ENCODE measurements at places on chromosomes 5 and 9.

GRCh38 chr5:151496041-151496484 is 48.7 kb downstream of the SLC36A1 start:
- DNase-seq: no peak

DNA sequence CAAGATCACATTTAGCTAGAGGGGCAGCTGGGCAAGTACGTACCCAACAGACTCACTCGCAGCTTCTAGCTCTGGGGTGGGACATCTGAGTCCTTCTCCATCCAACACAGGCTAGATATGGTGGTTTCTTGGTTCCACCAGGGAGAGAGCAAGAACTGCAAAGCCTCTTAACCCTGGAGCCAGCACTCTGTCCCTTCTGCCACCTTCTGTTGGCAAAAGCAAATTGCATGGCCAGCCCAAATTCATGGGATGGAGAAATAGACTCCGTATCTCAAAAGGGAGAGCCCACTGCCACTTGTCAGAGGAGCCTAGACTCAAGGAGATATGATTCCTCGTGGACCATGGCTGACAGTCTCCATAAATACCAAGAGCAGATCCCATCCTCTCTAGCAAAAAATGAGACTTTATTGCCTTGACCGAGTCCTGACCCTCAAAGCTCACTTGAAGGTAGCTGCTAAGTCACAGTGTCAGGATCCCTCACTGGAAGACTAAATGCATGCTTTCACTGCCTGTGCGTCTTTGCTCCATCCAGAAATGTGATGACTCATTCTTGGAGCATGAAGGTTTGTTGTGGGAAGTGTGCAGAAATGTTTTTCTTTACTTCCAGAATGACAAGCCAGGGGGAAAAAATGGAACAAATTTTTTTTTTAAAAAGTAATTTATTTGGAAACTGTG is 28.8 kb upstream of the ROR2 start:
- no peak for DNase-seq

GRCh38 chr5:153498516-153498915 is 8.0 kb downstream of the GRIA1 start:
- DNase-seq: no peak

DNA sequence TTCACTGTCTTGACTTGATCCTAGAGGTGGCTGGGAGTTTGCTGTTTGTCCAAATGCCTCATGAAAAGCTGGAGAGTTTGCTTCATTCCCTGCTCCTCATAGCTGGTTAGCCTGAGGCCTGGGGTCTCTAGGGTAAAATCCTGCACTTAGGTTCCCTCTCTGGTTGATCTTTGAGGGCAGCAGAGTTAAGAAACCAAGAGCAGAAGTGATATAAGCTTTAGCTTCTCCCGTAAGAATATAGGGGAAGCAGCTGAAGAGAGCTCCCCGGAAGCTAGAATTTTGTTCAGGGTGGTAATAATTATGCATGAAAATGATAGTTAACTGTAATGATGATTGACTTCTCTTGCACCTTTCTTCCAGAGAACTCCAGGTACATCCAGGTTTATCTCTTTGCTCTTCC is 1.4 kb downstream of the FAM53C start:
- no peak for DNase-seq

DNA sequence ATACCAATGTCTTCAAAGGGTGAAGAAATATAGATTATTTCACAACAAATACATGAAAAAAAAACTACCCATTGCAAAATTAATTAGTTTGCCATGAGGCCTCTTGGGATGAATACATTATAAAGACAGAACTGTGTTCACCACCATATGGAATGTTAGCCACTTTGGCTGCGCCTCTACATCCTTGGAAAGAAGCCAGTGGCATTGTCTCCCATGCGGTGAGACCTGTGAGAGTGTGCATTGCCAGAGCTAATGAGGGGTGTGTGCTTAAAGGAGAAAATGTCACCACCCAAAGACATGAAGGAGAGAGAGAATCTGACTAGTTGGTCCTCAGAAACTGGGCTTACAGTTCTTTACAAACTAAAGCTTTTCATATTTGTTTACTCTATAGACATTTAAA is 110.6 kb downstream of the PLPPR1 start:
- DNase-seq: no peak

GRCh38 chr9:935348-935965 is 41.0 kb upstream of the DMRT3 start:
- DNase-seq: no peak

DNA sequence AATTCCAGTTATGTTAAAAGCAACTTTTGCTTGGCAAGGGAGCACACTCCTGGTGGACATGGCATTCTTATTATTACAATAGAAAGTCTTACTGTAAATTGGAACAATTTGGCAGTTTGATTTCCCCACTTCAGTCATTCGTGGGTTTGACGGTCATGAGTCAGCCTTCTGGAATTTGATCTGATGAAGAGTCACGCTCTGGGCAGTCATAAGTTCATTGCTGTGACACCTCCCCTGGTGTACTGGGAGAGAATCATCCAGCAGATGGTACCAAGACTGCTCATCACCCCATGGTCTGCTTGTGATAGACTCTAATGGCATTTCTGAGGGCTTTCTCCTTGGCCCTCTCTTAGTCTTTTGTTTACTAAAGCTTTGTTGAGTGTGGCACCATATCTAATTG is 53.8 kb downstream of the GLRA1 start:
- no peak for DNase-seq

GRCh38 chr5:64612344-64612961 is 77.8 kb upstream of the SHISAL2B start:
- DNase-seq: no peak

- DNase-seq: no peak
These were observed 82.0 kb downstream of the YIPF5 start for GRCh38 chr5:144088206-144089064.

DNA sequence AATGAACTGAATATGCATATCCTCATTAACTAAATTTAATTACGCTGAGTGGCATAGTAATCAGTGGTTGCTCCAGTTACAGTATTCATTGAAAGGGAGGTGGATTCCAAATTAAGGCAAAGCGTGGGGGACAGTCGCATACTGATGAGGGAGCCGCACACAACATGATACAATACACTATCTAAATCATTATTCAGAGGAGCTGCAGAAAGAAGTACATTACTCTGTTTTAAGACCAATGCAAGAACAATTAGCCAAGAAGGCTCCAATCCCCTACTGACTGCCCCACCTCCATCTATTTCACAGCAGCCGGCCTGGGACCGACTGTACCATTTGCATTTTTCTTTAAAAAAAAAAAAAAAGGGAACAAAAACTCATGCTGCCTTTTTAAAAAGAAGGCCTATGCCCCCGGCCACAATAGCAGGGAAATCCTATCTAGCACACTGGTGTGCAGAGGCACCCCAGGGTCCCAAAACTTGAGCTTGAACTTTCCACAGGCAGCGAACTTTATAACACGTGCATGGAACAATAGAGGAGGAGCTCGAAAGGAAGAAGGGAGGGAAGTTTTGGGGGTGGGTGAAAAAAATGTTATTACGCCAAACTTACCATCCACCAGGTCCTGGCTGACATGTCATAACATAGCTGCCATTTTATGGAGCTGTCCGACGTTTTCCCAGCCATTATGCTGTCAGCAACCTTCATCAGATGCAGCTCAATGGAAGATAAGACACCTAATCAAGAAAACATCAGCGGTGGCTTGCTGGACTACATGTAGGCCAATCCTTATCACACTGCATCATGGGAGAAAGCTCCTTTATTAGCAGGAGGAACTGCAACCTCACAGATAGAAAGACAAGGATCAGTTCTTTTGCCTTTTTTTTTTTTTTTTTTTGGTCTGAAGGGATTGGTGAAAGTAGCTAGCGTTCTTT is 161.6 kb downstream of the ZDHHC21 start:
- DNase-seq: no peak

GRCh38 chr9:75184471-75184870 is 96.2 kb downstream of the OSTF1 start:
- no peak for DNase-seq

DNA sequence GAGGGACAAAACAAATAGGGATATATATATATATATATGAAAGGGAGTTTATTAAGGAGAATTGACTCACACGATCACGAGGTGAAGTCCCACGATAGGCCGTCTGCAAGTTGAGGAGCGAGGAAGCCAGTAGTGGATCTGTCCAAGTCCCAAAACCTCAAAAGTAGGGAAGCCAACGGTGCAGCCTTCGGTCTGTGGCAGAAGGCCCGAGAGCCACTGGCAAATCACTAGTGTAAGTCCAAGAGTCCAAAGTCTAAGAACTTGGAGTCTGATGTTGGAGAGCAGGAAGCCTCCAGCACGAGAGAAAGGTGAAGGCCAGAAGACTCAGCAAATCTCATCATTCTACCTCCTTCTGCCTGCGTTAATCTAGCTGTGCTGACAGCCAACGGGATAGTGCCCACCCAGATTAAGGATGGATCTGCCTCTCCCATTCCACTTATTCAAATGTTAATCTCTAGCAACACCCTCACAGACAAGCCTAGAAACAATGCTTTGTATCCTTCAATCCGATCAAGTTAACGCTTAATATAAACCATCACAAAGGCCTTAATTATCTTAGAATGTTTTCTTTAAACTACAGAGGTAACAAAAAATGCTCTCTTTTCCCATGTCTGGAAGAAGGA is 23.8 kb upstream of the DAB2 start:
- DNase-seq: no peak

- DNase-seq: no peak
These were observed 314.1 kb upstream of the ATP10B start for GRCh38 chr5:161165998-161166660.

- DNase-seq: no peak
These were observed 4.8 kb downstream of the ALDH1A1 start for GRCh38 chr9:72947984-72948465.

GRCh38 chr9:8292657-8293056 is 493.1 kb upstream of the DMAC1 start:
- no peak for DNase-seq

GRCh38 chr5:32501071-32502002 is 56.8 kb upstream of the ZFR start:
- no peak for DNase-seq

- no peak for DNase-seq
These were observed 81.5 kb downstream of the RGS3 start for GRCh38 chr9:113545068-113545467.

DNA sequence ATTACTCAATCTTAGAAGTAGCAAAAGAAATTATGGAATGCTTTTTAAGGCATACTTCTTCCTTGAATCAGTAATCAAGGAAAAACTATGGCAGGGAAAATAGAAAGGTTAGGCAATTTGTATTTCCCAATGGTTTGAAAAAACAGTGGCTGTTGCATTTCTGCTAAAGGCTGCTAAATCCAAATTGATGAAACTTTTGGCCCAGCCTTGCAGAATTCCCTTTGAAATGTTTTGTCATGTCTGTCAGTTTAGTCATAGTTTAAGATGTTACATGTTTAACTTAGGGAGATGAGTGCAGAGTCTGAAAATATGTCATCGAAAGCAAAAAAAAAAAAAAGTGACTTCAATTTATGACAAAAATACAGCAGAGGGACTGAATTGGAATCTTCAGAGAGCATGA is 878.9 kb upstream of the WWC1 start:
- DNase-seq: no peak

- no peak for DNase-seq
These were observed 10.7 kb upstream of the AGPAT2 start for GRCh38 chr9:136697821-136698526.

DNA sequence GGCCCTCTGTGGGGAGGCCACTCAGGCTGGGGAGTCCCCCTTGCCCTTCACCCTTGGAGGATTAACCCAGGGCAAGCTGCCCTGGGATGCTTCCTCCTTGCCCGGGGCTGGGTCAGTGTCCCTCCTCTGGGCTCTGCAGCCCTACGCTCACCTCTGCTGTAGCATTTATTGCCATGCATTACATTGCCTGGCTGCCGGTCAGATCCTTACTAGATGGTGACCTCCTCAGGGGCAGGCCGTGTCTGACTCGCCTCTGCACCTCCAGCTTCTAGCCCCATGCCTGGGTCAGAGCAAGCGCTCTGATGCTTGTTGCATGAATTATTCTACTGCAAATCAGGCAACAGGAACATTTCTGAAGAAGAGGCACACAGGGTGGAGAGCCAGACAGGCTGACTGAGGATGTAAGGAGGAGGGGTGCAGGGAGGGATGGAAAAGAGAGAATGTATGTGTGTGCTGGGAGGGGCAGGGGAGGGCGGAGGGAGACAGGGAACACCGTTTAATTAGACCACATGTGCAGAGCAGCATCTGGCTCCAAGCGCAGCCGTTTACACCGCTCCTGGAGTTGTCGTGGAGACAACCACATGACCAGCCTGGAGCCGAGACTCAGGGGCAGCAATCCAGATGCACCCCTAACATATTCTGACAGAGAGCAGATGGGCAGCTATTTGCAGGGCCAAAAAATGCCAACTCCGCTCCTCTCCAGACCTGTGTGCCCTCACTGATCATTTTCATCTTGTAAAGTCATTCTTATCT is 117.0 kb downstream of the CRB2 start:
- DNase-seq: no peak

GRCh38 chr9:78103971-78104433 is 72.4 kb upstream of the GNAQ start:
- no peak for DNase-seq

- DNase-seq: no peak
These were observed 19.6 kb downstream of the RMI1 start for GRCh38 chr9:84000186-84000585.

- no peak for DNase-seq
These were observed 3.1 kb downstream of the CETN3 start for GRCh38 chr5:90406466-90406865.

GRCh38 chr5:39164529-39165402 is 54.6 kb downstream of the FYB1 start:
- DNase-seq: no peak

GRCh38 chr5:41751867-41752266 is 118.4 kb downstream of the OXCT1 start:
- DNase-seq: no peak

GRCh38 chr9:79220666-79221065 is 351.1 kb upstream of the TLE4 start:
- no peak for DNase-seq

DNA sequence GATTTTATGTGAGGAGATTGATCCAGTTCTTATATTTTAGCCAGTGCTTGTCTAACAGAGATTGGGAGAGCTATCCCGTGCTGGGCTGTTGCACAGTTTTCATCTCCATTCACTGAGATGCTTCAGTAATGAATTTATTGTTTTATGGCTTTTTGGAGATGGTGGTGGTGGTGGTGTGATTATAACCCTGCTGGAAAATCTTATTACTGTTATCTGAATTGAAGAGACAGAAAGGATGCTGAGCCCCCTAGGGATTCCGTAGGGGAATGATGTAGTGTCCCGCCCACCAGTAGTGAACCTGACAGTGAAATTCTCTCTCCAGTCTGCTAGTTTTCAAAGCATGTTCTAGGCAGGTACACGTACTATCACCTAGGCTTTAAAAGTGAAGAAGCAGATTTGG is 1.9 kb downstream of the RAI14 start:
- DNase-seq: no peak

GRCh38 chr9:16337322-16338029 is 533.0 kb downstream of the BNC2 start:
- no peak for DNase-seq

GRCh38 chr5:151052836-151053235 is 28.0 kb downstream of the TNIP1 start:
- no peak for DNase-seq

DNA sequence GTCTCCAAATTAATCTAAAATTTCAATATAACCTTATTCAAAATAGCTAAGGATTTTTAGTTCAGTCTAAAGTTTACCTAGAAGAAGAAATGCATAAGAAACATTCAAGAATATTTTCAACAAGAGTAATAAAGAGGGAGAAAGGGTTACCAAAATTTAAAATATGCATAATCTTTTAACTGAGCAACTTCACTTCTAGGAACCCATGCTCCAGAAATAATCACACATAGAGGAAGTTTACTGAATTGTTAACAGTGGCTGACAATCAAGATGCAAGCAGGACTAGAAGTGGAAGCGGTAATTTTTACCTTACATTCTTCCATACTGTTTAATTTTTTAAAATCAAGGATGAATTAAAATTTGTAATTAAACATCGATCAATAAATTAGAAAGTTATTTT is 1.9 kb downstream of the PJA2 start:
- no peak for DNase-seq

Measured in ovary (tissue), 10 donors.